AG08396 (cell line): ENCODE measurements at places on chromosomes 2 and 18.

- no peak for DNase-seq
Observed at GRCh38 chr2:172635548-172635947, 79.7 kb downstream of the PDK1 start.

- DNase-seq, result no peak
Observed at GRCh38 chr2:95031076-95031725, 5.7 kb downstream of the MAL start.

- no peak for DNase-seq
Observed at GRCh38 chr2:12915787-12916186, 199.1 kb downstream of the TRIB2 start.

DNA sequence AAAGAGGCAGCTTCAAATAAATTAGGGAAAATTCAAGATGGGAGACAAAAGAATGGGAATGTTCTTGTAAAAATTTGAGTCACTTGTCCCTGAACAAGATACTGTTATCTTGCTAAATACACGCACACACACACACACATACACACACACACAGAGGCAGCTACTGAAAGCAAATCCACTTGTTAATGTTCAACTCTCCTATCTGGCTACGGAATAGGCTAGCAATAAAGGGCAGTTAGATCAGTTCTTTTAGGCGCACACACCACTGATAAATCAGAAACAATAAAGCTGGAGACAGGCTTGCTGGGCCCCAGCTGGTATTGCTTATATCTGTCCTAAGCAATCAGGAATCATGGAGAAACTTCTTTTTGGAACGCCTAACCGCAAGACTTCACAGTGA lies 461.6 kb downstream of the BCL11A start:
- no peak for DNase-seq

GRCh38 chr18:78151234-78151633 lies 828.4 kb upstream of the SALL3 start:
- DNase-seq, result no peak

DNA sequence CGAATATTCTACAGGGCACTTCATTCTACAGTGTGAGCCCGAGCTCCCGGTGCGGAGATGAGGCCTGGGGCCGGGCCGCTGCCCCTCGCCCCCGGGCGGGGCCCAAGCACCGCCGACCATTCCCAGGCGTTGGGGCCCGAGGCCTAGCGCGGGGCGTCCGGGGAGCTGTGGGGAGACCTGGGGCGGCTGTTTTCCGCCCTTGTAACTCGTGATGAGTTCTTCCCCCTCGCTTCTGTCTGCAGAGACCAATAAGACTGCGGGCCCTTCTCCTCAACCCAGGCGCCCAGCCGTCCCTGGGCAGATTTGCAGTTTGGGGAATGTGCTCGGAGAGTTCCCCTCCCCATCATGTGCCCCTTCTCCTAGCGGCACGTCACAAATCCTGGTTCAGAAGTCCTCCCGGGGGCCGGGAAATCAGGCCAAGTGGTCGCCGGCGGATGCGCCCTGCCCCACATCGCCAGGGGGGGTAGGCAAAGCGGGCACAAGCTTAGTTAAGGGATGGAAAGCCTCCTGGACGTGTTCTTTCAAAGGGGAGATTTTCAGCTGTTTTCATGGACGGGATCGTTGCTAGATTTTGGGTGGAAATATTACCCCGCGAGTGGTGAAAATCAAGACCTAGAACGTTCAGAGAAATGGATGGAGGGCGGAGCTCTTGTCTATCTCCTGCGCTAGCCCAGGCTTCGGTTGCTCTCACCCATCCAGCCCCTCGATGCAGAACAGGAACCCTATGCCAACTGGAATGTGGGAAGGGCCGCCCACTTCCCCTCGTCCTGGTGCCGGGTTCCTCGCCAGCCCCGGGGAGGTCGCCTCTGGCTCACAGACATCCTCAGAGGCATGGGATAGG lies 18.8 kb upstream of the HAAO start:
- peak; percentile 50 for DNase-seq

GRCh38 chr2:75587954-75588587 lies 27.3 kb upstream of the EVA1A start:
- no peak for DNase-seq

- no peak for DNase-seq
Observed at GRCh38 chr2:236584521-236585384, 15.1 kb downstream of the ACKR3 start.

- DNase-seq, result no peak
Observed at GRCh38 chr2:163753726-163754125, 17.9 kb upstream of the FIGN start.

GRCh38 chr2:144325086-144325485 lies 194.8 kb downstream of the ZEB2 start:
- no peak for DNase-seq

- DNase-seq, result no peak
Observed at GRCh38 chr2:29398384-29399237, 283.4 kb downstream of the CLIP4 start.

GRCh38 chr2:178477443-178478129 lies 814 bp downstream of the FKBP7 start:
- DNase-seq, result no peak

- DNase-seq, result no peak
Observed at GRCh38 chr2:151481744-151482143, 72.0 kb downstream of the RIF1 start.

- no peak for DNase-seq
Observed at GRCh38 chr2:189854187-189854586, 69.9 kb downstream of the PMS1 start.

DNA sequence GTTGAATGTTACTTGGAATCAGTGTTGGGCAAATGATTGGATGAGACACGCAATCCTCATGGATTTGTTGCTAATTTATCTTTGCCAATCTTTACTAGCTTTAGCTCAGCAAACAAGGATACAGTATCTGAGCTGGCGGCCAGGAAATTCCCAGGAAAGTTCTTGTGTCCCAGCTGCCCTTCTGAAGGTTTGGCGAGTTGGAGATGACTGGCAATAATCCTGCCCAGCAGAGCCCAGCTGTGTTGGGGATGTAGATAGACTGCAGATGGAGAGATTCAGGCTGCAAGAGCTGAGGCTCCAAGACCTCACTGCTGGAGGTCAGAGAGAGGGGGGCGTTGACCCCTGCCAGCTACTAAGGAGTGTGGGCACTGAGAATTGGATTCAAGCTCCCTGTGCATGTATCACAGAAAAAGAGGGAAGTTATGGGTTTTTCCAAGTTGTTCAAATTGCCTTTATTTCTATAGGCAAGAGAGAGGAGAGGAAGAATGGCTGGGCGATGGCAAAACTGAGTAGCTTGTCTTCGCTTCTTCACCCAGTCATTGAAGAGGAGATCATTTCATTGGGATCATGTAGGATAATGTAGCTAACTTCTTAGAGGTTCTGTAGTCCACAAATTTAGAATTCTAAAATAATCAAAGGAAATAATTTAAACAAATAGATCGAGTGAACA lies 506.8 kb upstream of the LRATD1 start:
- no peak for DNase-seq

GRCh38 chr2:235087832-235088495 lies 136.1 kb downstream of the SH3BP4 start:
- no peak for DNase-seq

DNA sequence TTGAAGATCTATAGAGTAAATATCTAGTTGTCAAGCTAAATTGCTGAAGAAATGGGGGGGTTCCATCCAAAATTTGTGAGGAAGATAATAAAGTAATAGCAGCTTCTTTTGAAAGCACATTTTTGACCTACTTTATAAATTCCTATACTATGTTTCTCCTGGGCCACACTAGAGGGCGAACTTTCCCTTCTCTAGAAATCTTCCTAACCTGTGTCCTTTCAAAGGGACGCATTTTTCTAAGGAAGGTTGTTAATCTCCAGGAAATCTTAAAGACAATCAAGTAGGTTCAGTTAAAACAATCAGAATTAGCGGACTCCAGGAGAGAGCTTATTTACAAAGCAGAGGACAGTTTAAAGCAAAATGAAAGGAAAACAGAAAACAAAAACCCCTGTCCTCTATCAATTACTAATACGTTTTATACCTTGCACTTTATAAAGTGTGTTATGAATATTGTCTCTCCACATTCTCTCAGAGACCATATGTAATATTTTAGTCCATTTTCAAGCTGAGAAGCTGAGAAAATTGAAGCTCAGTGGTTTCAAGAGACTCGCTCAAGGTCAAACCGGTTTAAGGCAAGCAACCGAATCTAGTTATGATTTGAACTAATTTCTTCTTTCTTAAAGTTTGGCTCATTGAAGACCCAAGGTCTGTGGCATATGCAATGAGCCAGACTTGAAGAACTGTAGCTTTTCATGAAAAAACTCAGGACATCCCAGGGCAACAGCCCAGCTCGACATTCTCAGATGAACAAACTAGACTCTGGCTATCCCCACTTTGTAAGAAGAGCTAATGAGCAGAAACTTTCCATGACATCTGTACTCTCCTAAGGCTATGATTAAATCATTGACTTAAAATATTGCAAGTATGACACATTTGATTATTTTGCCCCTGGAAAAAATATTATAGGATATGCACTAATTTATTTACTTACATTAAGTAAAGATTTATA lies 273.6 kb downstream of the PAX3 start:
- no peak for DNase-seq

GRCh38 chr18:34991152-34991551 lies 50.1 kb upstream of the MAPRE2 start:
- no peak for DNase-seq

DNA sequence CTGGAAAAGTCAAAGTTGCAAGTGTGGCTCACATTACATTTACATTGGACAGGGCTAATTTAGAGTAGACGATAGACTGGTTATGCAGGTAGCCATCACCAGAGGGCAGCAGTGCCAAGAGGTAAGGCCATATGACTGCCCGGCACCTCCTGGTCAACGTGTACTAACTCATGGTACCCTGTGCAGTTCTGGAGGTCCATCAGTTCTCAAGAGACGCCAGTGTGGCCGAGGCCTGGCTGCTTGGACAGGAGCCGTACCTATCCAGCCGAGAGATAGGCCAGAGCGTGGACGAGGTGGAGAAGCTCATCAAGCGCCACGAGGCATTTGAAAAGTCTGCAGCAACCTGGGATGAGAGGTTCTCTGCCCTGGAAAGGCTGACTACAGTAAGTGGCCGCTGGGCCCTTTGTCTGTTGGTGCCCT lies 65.8 kb upstream of the EML6 start:
- no peak for DNase-seq

DNA sequence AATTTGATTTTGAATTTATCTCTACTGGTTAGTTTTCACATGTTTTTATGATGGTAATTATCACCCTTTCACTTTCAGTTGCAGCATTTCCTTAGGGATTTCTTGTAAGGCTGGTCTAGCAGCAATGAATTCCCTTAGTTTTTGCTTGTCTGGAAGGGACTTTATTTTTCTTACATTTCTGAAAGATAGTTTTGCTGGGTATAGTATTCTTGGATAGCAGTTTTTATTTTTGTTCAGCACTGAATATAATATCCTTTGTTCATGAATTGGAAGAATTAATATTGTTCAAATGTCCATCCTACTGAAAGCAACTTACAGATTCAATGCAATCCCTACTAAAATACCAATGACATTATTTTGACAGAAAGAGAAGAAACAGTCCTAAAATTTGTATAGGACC lies 30.2 kb downstream of the IL1RL2 start:
- DNase-seq, result no peak

DNA sequence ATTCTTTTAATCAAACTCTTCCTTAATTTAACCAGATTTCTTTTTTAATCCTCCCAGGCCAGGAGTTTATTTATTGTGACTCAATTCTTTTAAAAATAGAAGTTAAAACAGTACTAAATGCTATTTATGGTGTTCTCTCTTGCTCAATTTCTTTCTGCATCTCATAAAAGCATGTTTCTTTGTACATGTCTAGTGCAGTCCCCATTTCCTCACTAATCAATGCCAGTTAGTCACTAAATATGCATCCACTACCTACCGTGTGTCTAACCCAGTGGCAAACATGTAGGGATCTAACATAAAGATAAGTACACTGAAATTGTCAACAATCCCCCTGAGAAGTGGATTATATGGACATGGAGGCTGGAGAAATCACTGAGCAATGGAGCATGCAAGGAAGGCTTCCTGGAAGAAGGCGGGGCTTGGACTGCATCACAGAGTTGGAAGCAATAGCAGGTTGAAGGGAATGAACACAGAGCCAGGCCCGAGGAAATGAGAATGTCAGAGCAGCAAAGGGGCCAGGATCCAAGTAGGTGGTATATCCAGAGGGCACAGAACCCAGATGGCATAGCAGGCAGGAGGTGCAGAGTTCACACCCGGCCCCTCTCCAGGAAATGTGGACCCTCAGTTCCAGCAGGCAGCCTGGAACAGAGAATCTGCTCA lies 105.3 kb upstream of the FOSL2 start:
- DNase-seq, result no peak

- DNase-seq, result no peak
Observed at GRCh38 chr2:38416296-38417036, 39.4 kb upstream of the ATL2 start.

GRCh38 chr2:140863713-140864112 lies 1267.1 kb downstream of the LRP1B start:
- DNase-seq, result peak; percentile 4

- DNase-seq, result no peak
Observed at GRCh38 chr2:158486150-158486969, 29.6 kb downstream of the PKP4 start.

GRCh38 chr18:3117493-3118192 lies 102.1 kb downstream of the MYOM1 start:
- no peak for DNase-seq

DNA sequence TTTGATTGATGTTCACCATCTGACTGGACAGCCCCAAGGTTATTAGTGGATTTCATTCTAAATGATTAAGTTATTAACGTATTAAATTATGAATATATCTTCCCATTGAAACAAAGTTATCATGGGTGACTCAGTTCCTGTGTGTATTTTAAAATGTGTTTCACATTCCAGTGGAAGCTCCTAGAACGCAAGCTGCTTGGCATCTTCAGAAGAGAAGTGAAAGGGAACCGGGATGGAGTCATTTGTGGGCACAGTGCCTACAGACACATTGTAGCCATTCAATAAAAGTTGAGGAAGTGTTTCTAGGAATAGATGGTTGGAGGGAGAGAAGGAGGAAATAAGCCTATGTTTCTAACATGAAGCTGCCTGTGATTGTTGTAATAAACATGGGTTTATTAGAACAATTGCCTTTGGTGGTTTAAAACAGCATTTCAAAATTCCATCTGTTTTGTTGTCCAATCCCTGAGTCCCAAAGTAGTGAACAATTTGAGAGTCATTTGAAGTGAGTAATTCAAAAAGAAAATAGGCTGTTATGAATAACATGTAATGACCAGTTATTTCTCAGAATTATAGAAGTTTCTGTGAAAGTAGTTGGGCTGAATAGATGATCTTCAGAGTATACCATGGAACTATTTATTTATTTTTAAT lies 143.5 kb downstream of the PKP4 start:
- peak; percentile 77 for DNase-seq
